Stimulated activated CD4-positive, alpha-beta T cell treated with anti-CD3 and anti-CD28 coated beads, Interleukin-4, amount 100 ng/mL, for 1 hour (primary cell): ENCODE measurements at places on chromosomes 5 and 9.

GRCh38 chr5:172707285-172708182 lies 63.5 kb downstream of the DUSP1 start:
- DNase-seq = no peak

DNA sequence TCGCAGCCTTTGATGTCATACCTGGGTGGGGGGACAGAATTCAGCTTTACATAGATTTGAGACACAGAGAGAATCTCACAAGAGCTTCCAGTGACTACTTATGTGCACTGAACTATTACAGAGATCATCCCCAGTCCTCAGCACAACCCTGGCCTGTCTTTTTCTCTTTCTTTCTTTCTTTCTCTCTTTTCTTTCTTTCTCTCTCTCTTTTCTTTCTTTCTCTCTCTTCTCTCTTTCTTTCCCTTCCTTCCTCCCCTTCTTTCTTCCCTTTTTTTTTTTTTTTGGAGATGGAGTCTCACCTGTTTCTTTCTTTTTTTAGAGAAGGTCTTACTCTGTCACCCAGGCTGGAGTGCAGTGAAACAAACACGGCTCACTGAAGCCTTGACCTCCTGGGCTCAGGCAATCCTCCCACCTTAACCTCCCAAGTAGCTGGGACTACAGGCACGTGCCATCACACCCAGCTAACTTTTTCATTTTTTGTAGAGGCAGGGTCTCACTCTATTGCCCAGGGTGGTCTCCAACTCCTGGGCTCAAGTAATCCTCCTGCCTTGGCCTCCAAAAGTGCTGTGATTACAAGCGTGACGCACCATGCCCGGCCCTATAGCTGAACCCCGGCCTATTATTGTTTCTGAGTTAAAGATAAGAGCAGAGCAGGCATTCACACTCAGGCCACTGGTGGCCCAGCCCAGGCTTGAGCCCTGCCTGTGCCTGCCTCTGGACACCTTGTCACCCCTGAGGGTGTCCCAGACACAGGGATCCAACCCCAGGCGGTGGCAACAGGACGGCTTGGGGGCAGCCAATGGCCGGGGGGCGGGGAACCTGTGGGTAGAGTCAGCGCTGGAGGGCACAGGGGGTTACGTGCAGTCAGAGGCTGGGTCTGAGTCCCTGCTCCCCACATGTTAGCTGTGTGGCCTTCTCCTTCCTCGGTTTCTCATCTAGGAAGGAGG lies 4.3 kb downstream of the PIP5KL1 start:
- no peak for DNase-seq

- no peak for DNase-seq
Measured at GRCh38 chr9:112050544-112051475, 124.3 kb downstream of the SUSD1 start.

DNA sequence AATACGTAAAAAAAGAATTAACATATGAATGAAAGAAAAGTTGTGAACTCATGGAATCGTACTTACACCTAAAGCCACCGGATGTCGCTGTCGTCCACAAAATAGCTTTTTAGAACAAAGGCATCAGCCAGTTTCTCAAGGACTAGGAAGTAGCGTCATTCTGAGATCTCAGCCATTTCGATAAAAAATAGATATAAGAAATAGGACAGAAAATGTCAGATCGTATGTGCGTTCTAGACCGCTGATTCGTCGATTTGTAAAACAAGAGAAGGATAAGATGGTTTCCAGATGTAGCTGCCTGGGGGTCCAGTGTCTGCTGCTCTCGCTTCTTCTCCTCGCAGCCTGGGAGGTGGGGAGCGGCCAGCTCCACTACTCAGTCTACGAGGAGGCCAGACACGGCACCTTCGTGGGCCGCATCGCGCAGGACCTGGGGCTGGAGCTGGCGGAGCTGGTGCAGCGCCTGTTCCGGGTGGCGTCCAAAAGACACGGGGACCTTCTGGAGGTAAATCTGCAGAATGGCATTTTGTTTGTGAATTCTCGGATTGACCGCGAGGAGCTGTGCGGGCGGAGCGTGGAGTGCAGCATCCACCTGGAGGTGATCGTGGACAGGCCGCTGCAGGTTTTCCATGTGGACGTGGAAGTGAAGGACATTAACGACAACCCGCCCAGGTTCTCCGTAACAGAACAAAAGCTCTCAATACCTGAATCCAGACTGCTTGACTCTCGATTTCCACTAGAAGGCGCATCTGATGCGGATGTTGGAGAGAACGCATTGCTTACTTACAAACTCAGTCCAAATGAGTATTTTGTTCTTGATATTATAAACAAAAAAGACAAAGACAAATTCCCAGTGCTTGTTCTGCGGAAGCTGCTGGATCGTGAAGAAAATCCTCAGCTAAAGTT lies at the start of gene PCDHA10:
PCDHA10 (plus strand) TSS at position 126 of the 903 bp plus-strand sequence; CDS start at position 278, 152 bp downstream.
- DNase-seq = no peak

DNA sequence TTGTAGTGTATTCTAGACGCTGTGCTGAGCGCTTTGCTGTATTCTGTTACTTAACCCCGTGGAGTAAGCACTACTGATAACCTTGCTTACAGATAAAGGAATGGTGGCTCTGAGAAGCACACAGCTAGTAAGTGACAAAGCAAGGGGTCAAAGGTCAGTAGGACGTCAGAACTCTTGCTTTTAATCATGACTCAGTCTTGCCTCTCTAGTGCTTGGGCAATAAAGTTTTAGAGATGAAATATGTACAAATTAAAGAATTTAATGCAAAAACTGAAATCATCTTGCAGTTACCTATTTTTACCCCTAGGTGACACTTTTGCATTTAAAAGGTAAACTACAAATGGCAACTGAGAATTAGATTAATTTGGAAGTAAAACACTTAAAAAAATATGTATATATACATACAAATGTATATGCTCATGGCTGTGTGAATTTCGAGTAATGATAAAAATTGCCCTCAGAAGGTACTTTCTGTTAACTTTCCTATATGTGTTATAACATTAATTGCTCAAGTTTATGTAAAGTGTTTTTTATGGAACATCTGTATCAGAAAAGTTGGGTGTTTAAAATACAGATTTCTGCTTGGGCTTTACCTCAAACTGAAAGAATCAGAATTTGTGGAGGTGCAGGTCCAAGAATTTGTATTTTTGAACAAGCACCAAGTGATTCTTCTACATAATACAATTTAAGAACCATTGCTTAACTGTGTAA lies 175.1 kb upstream of the DAB2 start:
- no peak for DNase-seq

DNA sequence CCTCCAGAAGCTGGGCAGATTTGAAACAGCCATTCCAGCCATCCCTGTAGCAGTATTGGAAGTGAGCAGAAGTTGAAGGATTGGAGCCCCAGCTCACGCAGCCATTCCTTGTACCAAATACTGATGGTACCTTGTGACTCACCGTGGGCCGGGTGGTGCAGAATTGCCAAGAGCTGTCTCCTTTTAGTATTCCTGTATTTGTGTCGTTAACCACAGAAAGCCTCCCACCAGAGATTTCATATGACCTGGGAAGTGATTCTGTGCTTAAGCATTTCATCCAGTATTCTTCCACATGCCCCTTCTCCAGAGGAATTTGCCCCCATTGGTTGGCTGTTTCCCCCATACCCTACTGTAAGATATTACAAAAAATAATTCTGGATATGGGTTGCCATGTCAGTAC lies 17.7 kb upstream of the TLX3 start:
- DNase-seq = no peak

GRCh38 chr5:158465086-158465972 lies 606.4 kb upstream of the CLINT1 start:
- DNase-seq = no peak
